ENCODE measurements at places on chromosomes 7 and 10. TPM values are rescaled to one million over a fixed set of nuclear protein-coding genes. Genes with fewer than 3 reads are reported as not detected.

DNA sequence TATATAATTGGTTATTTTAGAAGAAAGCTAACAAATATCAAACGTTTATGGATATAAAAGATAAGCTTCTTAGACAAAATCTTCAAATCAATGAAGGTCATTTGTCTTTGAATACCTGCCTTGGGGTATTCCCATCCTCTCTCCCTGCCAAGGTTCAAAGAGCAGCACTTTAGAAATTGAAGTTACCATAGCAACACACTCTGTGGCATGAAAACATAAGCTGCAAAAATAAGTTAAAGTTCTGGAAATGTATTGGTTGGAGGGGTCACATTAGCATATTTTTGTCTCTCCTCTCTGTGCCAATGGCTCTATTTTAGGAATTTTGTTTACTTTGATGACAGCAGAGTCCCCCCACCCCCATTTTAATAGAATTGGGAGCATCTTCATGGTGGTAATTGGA is 12.0 kb downstream of the ECHDC3 start:
- peaks cover 25% of the 10 kb centered on the region for H3K36me3 ChIP-seq
- no peak overlapping the region for H3K27ac ChIP-seq
- H3K27me3 ChIP-seq = no peaks in the 10 kb centered on the region
- H3K4me1 ChIP-seq = peaks cover 9% of the 10 kb centered on the region

SPDYE1 gene
- total RNA-seq = not detected

GRCh38 chr10:23656735-23657134 is 217.9 kb downstream of the OTUD1 start:
- H3K27ac ChIP-seq = no peak overlapping the region
- DNase-seq = peak; percentile 10
- H3K4me3 ChIP-seq = no peak overlapping the region
- H3K27me3 ChIP-seq = no peaks in the 10 kb centered on the region
- no peaks in the 10 kb centered on the region for H3K4me1 ChIP-seq

- H3K27ac ChIP-seq = no peak overlapping the region
- H3K36me3 ChIP-seq = no peaks in the 10 kb centered on the region
- no peaks in the 10 kb centered on the region for H3K27me3 ChIP-seq
These were observed 6.9 kb upstream of the MYOF start for GRCh38 chr10:93488956-93489528.

DNA sequence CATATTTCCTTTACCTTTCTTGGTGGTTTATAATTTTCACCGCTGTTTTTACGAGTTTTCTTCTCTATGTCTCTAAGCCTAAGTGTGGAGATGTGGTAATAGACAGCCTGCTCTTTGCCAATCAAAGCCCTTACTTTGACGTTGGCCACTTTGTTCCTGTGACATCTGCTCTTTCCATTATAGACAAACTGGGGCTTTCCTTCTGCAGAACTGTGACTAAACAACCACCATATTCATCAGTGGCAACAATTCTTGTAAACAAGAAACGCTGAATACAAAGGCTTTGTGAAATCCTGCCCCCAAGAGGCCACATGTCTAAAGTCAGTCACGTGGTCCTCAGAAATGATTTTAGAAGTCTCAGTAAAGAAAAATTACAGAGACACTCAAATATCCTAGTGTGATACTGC is 59.6 kb upstream of the CAPZA2 start:
- no peak overlapping the region for H3K4me3 ChIP-seq
- no peaks in the 10 kb centered on the region for H3K27me3 ChIP-seq
- DNase-seq = peak; percentile 83
- H3K27ac ChIP-seq = peak overlapping the region; percentile 72
- H3K36me3 ChIP-seq = no peaks in the 10 kb centered on the region

TMEM178B gene
- 0.62 TPM for total RNA-seq

DNA sequence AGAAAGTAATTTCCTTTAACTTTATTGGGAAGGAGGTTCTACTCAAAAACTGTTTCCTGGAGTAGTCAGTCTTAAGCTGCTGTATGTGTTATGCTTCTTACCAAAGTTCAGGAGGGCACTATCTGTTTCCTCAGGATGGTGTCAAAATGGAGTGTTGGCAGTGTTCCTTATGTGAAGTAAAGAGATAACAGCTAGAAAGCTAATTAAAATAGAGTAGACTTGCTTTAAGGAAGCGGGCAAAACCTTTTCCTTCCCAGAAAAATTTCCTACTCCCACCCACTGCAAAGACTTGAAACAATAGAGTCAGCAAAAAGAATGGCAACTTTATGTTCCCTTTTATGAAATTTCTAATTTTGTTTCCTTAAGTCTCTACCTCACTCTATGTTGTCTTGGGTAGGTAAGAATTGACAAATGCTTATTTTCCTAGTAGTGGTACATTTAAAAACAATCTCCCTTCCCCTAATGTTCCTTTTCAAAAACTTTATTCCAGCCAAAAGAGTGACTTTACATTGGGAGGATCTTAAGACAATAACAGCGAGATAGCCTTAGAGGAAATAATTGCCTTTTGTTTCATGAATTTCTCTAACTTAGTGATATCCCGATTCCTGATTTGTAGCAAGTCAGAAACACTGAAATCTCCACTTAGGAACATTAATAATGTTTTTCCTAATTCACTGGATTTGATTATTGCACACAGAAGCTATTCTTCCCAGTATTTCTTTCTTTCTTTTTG is 26.5 kb upstream of the ENTPD1 start:
- peak; percentile 62 for DNase-seq
- no peaks in the 10 kb centered on the region for H3K27me3 ChIP-seq
- peak overlapping the region; percentile 56 for H3K27ac ChIP-seq

GRCh38 chr10:12631787-12632562 is 282.6 kb downstream of the CAMK1D start:
- peaks cover 5% of the 10 kb centered on the region for H3K4me1 ChIP-seq
- no peak overlapping the region for H3K4me3 ChIP-seq
- no peak for DNase-seq
- no peaks in the 10 kb centered on the region for H3K27me3 ChIP-seq
- no peaks in the 10 kb centered on the region for H3K36me3 ChIP-seq

C10orf67 gene
- 0.04 TPM for total RNA-seq

DNA sequence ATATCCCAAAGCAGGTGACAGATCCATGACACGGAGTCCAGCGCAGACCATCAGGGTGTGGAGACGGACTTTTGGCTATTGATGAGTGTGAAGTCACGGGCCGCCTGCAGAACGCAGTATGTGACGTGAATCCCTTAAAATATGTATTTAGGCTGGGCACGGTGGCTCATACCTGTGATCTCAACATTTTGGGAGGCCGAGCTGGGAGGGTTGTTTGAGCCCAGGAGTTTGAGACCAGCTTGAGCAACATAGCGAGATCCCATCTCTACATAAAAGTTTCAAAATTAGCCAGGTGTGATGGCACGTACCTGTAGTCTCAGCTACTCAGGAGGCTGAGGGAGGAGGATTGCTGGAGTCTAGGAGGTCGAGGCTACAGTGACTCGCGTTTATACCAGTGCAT is 1.9 kb upstream of the AMZ1 start:
- peaks cover 30% of the 10 kb centered on the region for H3K4me1 ChIP-seq
- peaks cover 48% of the 10 kb centered on the region for H3K27me3 ChIP-seq
- H3K4me3 ChIP-seq = no peak overlapping the region
- no peaks in the 10 kb centered on the region for H3K36me3 ChIP-seq

GRCh38 chr10:63718006-63718405 is 196.8 kb downstream of the REEP3 start:
- peaks cover 22% of the 10 kb centered on the region for H3K4me1 ChIP-seq
- H3K36me3 ChIP-seq = no peaks in the 10 kb centered on the region
- peak; percentile 25 for DNase-seq
- H3K27ac ChIP-seq = no peak overlapping the region

PAPOLB gene
- total RNA-seq = 0.22 TPM
